ENCODE measurements at places on chromosomes 11 and 22. TPM values are rescaled to one million over a fixed set of nuclear protein-coding genes. Genes with fewer than 3 reads are reported as not detected.

- DNase-seq: no peak
Measured at GRCh38 chr11:12451179-12451814, 73.9 kb downstream of the PARVA start.

GRCh38 chr11:6687876-6688275 lies 4.7 kb upstream of the MRPL17 start:
- no peak for DNase-seq

DNA sequence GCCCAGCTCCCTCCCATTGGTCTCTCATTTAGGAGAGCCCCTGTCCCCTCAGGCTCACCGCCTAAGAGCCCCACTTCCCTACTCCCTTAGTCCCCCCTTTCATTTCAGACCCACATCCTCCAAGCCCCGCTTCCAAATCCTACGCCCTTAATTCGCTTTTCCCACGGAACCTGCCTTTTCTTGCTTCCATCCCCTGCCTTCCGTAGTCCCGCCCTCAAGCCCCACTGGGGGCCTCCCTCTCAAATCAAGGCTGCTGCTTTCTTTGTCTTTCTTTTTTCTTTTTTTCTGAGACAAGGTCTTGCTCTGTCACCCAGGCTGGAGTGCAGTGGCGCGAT lies 396 bp downstream of the CCDC157 start:
- DNase-seq: no peak

Gene GGTLC3
- not detected for total RNA-seq

Gene MAJIN
- total RNA-seq: not detected

Gene GVQW3
- 1.2 TPM for total RNA-seq

All from esophagus muscularis mucosa (tissue), 4 donors.